A549 treated with Hydrocortisone at 1 μM for 4 hours (cell line): ENCODE measurements at places on chromosomes 7 and 10. TPM values are rescaled to one million over a fixed set of nuclear protein-coding genes. Genes with fewer than 3 reads are reported as not detected.

Gene BMS1
- 21.3 to 31.1 TPM (median 21.5 TPM) in 5 replicates for total RNA-seq

Gene ZNF775
- total RNA-seq: 4.7 to 7.8 TPM (median 6.1 TPM) in 5 replicates

Gene CHCHD2
- total RNA-seq: 510 to 759 TPM (median 703 TPM) in 5 replicates

Gene HOXA7
- total RNA-seq: 4.2 to 5.2 TPM (median 4.8 TPM) in 5 replicates

Gene STYXL1
- 42.1 to 51.7 TPM (median 44.1 TPM) in 5 replicates for total RNA-seq

Gene WNT8B
- not detected in 5 replicates for total RNA-seq

Gene RGS10
- 47.3 to 56.1 TPM (median 52.7 TPM) in 5 replicates for total RNA-seq
